C1 segment of cervical spinal cord (tissue), 14 donors: ENCODE measurements at places on chromosomes 6 and 20.

DNA sequence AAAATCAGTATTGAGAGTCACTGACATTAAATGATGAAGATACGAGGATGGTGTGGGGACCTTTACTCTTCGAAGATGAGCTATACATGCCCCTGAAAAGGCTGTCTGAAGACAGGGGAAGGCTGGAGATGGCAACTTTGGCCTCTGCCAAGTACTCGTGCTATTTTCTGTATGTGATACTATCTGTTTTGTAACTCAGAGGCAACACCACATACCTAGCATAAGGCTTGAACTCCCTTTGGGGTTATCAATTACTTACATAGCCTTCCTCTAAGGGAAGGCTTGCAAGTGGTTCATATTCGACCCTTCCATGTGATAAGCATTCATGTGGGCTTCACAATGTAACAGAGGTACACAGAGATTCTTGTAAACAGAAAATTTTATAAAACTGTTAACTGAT lies 68.7 kb upstream of the FBXO30 start:
- DNase-seq = no peak

DNA sequence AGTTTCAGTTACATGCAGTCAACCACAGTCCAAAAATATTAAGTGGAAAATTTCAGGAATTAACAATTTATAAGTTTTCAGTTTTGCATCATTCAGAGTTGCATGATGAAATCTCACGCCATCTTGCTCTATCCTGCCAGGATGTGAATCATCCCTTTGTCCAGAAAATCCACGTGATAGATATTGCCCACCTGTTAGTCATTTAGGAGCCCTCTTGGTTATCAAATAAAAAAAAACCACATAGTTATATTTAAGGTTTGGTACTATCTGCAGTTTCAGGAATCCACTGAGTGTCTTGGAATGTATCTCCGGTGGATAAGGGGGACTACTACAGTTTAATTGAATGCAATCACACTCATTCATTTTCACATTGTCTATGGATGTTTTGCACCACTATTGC lies 1249.0 kb upstream of the CITED2 start:
- no peak for DNase-seq

DNA sequence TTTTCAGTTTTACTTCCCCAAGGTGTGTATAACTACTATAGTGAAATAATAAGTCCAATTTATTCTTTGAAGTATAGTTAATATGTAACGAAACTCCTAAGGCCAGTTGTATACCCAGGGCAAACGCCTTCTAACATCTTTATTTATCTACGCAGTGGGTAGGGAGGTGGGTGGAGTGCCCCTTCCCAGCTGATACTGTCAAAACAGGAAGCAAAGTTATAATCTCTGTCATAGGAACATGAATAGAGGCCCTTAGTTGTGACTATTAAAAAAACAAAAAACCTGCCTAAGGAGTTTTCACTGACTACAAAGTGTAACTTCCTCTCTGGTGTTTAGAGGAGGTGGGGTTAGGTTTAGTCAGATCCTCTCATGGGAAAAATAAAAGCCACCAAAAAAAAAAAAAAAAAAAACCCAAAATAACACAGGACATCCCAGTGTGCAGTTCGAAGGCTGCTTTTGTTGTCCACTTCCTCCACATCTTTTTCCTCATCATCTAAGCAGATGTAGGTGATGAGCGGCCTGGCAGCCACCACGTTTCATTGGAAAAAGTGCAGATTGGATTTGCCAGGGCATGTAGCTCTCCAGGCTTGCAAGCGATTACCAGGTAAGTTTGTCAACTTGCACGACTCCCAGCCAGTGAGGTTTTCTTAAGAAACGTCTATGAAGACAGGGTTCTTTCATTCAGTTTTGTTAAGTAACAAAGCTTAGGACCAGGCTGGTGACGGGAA lies 58.7 kb downstream of the UTRN start:
- no peak for DNase-seq

DNA sequence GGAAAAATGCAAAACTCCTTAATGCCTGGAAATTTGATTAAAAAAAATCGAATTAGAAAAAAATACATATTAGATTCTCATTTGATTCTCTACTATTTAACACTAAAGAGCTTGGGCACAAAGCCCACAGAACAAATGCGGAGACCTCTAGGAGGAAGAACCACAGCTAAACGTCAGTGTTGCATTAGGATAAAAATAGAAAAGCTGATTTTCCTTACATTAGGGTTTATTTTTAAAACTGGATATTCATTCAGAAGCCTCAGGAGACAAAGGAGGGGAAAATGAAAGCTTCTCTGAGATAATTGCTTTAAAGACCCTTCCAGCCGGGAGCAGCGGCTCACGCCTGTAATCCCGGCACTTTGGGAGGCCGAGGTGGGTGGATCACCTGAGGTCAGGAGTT lies 77.3 kb downstream of the ECT2L start:
- DNase-seq = no peak

DNA sequence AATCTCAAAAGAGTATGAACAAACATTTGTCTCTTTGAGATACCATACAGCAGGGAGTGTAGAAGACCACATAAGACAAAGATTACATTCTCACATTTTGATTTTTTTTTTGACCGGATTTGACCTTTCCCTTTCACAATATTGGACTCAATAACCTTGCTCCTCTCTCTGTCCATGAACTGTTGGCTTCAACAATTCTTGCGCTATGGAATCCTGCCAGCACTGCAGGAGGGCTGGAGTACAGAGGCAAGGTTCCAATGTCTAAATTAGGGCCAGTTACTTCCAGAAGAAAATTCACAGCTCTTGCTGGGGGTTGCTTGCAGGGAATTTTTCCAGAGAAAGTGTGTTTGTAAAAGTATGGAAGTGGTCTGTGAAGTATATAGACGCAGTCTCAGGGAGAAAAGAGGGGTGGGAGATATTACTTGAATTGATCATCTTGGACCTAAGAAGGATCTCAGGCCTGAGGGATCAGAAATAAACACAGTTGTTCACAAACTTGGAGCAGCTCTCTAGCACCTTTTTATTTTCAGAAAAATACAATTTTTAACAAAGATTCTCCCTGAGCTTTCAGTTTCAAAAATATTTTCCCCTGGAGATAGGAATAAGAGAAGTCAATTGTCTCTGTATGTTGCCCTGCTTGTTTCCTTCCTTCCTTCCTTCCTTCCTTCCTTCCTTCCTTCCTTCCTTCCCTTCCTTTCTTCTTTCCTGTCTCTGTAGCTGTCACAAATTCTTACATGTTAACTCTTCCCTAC lies 765.9 kb downstream of the BCKDHB start:
- no peak for DNase-seq

GRCh38 chr6:169859401-169859977 lies 108.1 kb downstream of the ERMARD start:
- no peak for DNase-seq
